Activated CD4-positive, alpha-beta T cell treated with anti-CD3 and anti-CD28 coated beads for 36 hours (primary cell): ENCODE measurements at places on chromosomes 2 and 18. TPM values are rescaled to one million over a fixed set of nuclear protein-coding genes. Genes with fewer than 3 reads are reported as not detected.

DNA sequence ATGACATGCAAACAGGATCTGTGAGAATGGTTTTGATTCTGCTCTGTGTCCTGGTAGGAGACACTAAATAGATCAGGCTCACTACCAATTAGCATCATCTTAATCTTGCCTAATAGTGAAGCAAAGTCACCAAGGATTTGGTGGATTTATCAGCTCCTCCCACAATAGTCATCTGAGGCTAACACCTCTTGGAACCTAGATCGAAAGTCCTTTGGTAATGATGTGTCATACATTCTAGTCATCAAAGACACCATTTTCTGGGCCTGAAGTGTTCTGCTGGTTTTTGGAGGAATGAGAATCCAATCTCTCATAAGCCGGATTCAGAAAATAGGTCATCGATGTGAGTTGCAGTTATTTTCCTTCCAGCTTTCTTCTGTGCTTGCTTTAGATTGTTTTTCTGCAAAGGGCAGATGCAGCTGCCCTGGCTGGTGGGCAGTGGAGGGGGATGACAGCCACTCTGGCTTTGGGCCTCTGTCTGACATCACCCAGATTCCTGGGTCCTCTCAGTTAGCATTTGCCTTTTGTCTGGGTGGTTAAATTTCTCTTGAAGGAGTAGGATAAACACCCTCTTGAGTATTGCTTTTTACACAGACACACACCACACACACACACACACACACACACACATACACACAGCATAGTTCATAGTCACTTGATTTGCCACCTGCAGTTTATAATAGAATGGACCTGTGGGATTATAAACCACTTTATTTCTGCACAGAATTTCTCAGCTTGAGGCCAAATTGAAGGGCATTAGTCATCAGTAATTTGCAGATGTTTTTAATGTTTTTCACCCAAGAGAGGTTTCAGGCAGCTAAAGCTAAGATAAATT lies at the start of gene MYO3B:
MYO3B (plus strand) TSS at position 198 of the 832 bp plus-strand sequence; CDS start at position 339, 141 bp downstream.
- peaks cover 3% of the 10 kb centered on the region for H3K27me3 ChIP-seq
- no peaks in the 10 kb centered on the region for H3K36me3 ChIP-seq
- no peak within 1 kb of the TSS for H3K27ac ChIP-seq
- peaks cover 13% of the 10 kb centered on the region for H3K4me1 ChIP-seq
- no peak within 1 kb of the TSS for H3K4me3 ChIP-seq

GRCh38 chr2:132876745-132877391 lies 206.9 kb upstream of the LYPD1 start:
- H3K27ac ChIP-seq = no peak overlapping the region
- H3K27me3 ChIP-seq = no peaks in the 10 kb centered on the region
- H3K4me1 ChIP-seq = no peaks in the 10 kb centered on the region

- H3K36me3 ChIP-seq = peaks cover 46% of the 10 kb centered on the region
- H3K4me3 ChIP-seq = no peak overlapping the region
- no peaks in the 10 kb centered on the region for H3K27me3 ChIP-seq
- H3K4me1 ChIP-seq = peaks cover 84% of the 10 kb centered on the region
- peak overlapping the region; percentile 61 for H3K27ac ChIP-seq
- DNase-seq = no peak
Observed at GRCh38 chr2:174585657-174586252, 11.8 kb downstream of the WIPF1 start.

PLGLB2 gene
- 0.96 TPM for total RNA-seq

AMER3 gene
- total RNA-seq = not detected

GRCh38 chr2:24105816-24106215 lies 17.3 kb downstream of the PFN4 start:
- H3K27ac ChIP-seq = no peak overlapping the region
- H3K27me3 ChIP-seq = no peaks in the 10 kb centered on the region
- no peaks in the 10 kb centered on the region for H3K4me1 ChIP-seq

GRCh38 chr2:3130889-3131635 lies 246.6 kb downstream of the EIPR1 start:
- no peak overlapping the region for H3K4me3 ChIP-seq
- H3K36me3 ChIP-seq = no peaks in the 10 kb centered on the region
- H3K4me1 ChIP-seq = no peaks in the 10 kb centered on the region
- peaks cover 4% of the 10 kb centered on the region for H3K27me3 ChIP-seq
- no peak for DNase-seq
